ENCODE measurements at places on chromosomes 4 and X.

GRCh38 chr4:88870428-88870827 is 172.8 kb upstream of the NAP1L5 start:
- DNase-seq: no peak

GRCh38 chr4:38670939-38671591 is 7.1 kb downstream of the KLF3 start:
- DNase-seq: no peak

GRCh38 chr4:138177278-138177968 is 64.7 kb downstream of the SLC7A11 start:
- no peak for DNase-seq

DNA sequence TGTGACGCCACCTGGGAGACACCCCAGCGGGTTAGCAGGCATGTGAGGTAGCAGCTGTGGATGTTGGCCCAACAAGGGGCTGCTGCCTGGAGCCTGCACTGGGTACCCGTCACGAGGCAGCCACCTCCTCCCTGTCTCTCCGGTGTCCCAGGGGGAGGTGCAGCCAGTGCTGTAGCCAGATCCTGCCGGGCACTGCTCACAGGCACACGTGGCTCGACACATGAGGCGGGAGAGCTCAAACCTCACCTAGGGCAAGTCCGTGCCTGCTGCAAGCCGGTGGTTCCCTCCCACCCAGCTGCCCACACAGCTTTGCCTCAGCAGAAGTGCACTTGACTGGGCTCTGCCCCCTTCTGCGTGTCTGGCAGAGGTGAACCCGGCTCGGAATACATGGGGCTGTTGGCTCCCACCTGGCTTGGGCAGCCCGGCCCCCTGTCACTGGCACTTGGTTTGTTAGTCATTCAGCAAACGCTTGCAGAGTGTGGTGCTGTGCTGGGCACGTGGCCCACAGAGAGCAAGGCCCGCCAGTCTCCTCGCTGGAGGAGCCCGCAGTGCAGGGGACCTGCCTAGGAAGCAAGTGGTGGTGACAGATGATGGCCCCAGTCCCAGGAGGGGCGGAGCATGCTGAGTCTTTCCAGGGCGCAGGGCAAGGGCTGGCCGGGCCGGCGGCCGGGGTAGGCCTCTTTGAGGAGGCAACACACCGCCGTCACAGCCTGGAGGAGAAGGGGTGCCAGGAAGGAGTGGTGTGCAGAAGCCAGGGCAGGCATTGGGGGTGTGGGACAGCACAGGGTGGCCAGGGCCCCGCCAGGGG is 10.1 kb upstream of the SH3TC1 start:
- peak; percentile 27 for DNase-seq

- DNase-seq: no peak
Measured at GRCh38 chr4:121679951-121680350, 16.8 kb downstream of the ANXA5 start.

GRCh38 chr4:56772134-56772533 is 49.4 kb downstream of the SPINK2 start:
- DNase-seq: no peak

Measured in amygdala (tissue), 56 donors.